Stimulated activated naive CD4-positive, alpha-beta T cell (primary cell): ENCODE measurements at places on chromosomes 2 and 18.
A peak's percentile ranks its signal among the peaks of the same experiment; 100 is the strongest.

DNA sequence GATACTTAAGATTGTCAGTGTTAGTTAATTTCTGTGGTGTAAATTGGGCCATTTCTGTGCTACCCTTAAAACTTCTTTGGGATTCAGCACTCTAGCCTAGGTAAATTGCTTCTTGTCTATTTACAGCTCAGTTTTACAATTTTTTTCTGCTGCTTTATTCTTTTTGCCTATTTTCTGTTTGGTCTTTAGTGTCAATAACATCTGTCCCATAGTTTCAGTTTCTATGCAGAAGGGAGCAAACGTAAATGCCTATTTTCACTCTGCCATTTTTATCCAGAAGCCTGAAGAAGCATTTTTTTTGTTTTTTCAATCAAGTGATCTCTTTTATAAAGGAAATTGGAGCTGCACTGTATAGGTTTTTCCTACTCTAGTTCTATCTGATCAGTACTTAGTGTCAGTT is 564.9 kb upstream of the MEX3C start:
- DNase-seq = no peak

- DNase-seq = no peak
Measured at GRCh38 chr2:65361623-65362022, 70.8 kb downstream of the SPRED2 start.

- DNase-seq = peak; percentile 41
Measured at GRCh38 chr2:223779877-223780276, 57.5 kb downstream of the AP1S3 start.

DNA sequence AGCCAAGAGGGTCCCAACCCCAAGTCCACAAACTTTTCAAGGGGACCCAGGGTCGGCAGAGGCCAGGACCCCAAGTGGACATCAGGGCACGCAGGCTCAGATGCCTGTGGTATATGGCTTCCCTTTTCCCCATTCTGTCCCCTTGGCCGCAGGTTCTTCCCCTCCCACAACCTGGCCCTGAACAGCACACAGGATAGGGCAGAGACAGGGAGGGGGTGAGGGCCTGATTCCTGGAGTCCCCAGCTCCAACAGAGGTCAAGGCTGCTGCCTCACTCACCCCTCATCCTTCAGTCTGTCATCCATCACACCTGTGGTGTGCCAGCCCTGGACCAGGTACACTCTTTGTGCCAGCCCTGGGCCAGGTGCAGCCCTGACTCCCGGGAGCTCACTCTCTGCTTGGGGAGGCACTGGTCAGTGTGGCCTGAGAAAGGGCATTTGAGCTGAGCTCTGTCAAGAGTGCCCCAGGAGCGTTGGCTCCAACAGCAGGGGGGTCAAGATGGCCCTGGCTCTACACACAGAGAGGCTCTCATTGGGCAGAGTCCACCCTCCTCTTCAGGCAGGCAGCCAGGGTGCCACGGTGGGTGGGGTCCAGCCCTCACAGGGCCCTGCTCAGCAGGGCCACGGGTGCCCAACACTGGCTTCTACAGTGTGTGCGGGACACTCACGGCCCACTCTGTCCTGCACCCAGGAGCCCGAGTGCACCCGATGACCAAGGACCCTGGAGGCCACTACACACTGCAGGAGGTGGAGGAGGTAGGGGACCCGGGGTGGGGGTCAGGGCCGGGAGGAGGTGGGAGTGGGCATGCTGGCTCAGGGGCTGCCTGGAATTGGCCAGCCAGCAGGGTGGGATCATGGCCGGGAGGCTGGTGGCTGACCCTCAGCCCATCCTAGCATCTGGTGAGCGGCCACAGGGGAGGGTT is 1.6 kb downstream of the AGXT start:
- no peak for DNase-seq

DNA sequence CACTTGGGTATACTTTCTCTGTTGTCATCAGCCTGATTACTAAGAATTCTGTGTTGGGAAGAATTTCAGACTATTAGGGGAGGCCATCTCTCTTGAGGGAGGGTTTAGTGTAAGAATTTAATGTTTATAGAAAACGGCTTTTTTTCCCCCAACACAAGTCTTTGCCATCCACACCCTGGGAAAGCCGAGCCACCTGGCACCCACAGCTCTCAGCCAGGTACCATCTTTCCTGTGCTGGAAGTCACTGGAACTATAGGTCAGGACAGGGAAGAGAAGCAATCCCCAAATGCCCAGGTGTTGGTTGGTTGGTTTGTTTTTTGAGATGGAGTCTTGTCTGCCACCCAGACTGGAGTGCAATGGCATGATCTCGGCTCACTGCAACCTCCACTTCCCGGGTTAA is 155.1 kb downstream of the SMAD7 start:
- DNase-seq = no peak

- DNase-seq = no peak
Measured at GRCh38 chr2:86011449-86011941, 94.2 kb downstream of the POLR1A start.

DNA sequence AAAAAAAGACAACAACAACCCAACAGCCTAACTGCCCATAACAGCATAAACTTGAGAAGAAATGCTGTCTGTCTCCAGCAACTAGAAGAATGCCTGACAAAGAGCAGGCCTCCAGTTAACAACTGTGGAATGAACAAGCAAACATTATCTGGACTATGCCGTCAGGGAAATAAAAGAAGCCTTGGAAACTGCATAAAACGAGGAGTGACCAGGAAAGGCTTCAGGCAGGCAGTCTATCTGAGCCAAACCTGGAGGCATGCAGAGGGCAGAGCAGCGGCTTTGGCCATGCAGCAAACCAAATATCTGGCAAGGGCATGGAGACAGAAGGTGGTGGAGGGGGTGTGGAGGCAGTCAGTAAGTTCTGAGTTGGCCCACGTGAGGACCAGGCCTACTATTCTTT is 11.1 kb downstream of the HES6 start:
- DNase-seq = no peak

GRCh38 chr18:59109375-59109774 is 30.3 kb upstream of the SEC11C start:
- no peak for DNase-seq

GRCh38 chr2:27162151-27163121 is 13.6 kb downstream of the TCF23 start:
- DNase-seq = no peak

DNA sequence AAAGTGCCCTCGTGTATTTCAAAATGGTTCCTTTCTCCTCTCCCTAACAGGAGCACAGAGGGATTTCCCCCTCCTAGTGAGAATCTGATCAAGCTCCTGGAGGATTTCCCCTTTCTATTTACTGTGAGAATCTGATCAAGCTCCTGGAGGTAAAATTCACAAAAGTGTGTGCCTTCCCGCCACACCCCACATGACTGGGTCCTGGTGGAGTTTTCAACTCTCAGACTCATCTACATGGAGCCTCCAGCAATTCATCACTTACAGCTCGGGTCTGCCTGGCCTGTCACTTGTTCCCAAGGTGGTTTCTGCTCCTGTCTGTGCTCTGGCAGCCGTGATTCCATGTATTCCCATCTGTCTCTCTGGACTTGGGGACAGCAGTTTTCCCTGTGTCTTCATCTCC is 590.7 kb downstream of the FBXO15 start:
- no peak for DNase-seq

DNA sequence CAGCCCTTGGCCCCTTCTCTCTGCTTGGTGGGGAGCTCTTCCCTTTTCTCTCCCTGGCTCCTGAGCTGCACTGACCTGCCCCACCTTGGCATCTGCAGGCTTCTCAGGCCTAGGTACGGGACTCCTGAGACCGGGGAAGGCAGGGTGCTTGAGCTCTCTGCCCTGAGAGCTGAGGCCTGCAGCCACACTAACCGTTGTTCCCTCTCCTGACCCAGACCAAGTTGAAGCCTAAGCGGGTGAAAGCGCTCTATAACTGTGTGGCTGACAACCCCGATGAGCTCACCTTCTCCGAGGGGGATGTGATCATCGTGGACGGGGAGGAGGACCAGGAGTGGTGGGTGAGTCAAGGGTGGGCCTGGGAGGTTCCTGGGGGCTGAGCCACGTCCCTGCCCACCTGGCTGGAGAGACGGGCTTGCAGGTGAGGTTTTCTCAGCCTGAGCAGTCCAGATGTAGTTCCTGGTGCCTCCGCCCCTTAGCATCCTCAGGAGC is 22.2 kb downstream of the ITGB1BP1 start:
- no peak for DNase-seq

DNA sequence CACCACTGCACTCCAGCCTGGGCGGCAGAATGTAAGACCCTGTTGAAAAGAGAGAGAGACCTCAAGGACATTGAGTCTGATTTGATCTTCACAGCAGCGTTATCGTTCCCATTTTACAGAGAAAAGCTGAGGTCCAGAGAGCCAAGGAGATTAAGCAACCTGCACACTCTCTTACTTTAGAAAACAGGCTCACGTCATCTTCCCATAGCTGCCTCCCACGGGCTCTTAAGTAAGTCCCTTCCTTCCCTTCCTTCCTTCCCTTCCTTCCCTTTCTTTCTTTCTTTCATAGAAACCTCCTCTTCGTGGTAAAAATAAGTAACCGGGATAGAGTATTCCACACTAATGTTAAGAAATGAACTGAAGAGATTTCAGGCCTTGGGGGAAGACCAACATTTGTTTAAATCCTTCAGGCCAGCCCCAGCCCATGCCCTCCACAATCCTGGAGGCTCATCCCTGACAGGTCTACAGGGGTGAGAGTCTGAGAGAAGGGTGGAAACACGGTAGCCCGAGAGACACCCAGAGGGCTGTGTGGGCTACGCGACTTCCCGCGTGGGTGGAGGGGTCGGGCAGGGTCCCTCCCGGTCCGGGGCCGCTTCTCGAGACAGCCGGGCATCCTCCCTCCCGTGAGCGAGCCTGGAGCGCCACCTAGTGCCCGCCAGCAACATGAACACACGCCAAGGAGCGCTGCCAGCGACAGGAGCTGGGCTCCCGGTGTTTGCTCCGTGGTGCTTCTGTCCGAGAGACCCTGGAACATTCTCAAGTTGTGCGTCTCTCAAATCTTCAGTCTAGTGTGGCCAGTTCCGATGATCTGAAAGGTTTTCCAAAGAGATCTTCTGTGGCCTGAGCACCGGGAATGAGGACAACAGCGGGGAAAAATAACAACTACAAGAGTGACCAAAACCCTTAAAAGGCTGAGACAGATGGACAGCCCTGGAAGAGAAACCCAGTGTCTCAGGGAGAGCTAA is 160.3 kb downstream of the INO80D start:
- peak; percentile 8 for DNase-seq

DNA sequence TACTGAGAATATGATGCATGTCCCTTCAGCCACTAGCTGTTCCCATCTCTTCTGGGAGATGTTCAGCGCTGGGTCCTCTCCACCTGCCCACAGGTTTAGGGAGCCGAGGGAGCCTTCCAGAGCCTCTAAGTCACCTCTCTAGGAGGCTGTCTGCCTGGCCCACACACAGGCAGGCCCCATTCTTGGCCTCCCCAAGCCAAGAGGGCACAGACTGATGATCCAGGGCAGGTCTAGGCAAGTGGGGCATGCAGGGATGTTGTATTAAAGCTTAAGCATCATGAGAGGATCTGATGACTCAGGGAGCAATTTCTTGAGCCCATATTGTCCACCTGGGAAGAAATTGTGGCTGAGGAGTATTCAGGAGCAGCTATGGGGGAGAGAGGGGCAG is 19.9 kb downstream of the TMSB10 start:
- DNase-seq = no peak

DNA sequence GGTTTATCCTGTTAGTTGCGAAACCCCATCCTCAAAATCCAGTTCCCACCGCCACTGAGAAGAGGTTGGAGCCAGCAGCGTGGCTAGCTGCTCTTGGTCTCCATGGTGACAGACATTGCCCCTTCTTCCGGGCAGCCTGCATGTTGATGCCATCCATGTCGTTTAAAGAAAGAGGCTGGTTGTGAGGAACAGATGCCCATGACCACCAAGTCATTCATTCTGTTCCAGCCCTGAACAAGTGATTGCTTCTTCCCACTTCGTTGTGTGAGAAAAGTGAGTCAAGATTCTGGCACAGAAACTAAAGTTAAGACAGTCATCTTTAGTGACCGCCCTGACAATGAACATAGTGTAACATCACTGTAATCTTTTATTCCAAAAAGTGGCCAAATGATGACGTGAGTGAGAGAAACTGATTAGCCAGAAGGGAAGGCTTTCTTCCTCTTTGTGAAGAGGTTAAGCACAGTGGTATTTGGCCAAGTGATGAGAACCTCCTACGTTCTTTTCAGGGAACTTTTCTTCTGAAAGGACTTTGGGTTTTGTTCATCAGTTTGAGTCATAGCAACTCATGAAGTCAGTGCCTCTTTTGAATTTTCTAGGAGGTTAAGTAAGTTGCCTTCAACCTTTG is 272.5 kb downstream of the GALR1 start:
- DNase-seq = no peak

- DNase-seq = no peak
Measured at GRCh38 chr2:108633409-108633808, 85.9 kb upstream of the RANBP2 start.

DNA sequence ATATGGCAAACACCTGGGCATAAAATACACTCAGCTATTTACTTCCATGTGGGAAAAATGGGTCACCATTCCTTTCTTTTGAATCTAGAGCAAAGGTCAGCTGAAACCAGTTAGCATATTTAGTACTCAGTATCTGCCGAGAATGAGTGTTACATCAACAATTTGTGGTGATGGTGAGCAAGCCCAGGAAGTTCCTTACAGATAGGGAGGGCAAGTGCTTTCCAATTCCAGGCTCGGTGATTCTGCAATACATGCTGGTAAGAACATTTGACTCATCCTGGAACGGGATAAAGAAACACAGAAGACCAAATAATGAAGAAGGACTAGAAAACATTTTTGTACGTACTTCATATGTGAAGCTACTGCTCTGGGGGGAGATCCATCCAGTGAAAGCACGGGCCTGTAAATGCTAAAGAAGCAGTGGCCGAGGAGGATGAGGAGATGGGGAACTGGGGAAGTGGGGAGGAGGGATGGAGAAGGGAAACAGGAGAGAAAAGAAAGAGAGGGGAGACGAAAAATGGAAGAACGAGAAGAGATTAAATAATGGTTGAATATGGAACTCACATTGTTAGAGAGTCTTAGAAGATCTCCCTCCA is 251.9 kb downstream of the TTC32 start:
- no peak for DNase-seq

DNA sequence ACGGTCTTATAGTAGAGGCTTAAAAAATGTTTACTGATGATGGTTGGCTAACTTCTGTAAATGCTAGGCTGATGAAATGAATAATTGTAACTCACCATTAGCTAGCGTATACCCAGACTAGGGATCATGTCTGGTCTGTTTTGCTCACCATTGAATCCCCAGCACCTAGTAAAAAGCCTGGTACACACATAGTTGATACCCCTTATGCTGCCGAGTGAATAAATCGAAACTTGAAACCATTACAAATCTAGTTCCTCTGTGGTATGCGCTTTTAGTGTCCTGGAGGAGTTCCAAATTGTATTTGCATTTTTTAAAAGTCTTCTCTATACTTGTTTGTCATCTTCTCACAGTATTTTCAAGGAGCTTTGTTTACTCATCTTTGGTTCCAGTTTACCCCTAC is 1.3 kb downstream of the TAF1B start:
- DNase-seq = no peak
